ENCODE measurements at places on chromosomes 2 and 18.

- no peak for DNase-seq
Observed at GRCh38 chr2:177246000-177246399, 18.5 kb downstream of the NFE2L2 start.

DNA sequence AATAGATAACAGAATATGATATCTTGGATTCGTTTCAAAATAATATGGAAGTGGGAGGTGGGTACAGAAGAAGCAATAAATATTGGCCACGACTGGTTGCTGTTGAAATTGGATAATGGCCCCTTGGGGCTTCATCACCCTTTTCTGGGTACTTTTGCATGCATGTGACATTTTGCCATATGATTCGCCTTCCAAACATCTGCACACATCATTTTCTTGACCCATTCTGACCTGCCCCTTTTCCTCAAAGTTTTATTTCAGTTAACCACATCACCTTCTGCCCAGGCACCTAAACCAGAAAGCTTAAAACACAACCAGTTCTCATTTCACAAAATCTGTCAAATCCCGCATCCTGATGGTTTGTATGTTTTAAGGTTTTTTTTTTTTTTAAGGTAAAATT is 116.7 kb upstream of the AGAP1 start:
- no peak for DNase-seq

- no peak for DNase-seq
Observed at GRCh38 chr2:223062396-223062795, 10.4 kb downstream of the KCNE4 start.

- no peak for DNase-seq
Observed at GRCh38 chr2:8542381-8543059, 139.3 kb upstream of the ID2 start.

DNA sequence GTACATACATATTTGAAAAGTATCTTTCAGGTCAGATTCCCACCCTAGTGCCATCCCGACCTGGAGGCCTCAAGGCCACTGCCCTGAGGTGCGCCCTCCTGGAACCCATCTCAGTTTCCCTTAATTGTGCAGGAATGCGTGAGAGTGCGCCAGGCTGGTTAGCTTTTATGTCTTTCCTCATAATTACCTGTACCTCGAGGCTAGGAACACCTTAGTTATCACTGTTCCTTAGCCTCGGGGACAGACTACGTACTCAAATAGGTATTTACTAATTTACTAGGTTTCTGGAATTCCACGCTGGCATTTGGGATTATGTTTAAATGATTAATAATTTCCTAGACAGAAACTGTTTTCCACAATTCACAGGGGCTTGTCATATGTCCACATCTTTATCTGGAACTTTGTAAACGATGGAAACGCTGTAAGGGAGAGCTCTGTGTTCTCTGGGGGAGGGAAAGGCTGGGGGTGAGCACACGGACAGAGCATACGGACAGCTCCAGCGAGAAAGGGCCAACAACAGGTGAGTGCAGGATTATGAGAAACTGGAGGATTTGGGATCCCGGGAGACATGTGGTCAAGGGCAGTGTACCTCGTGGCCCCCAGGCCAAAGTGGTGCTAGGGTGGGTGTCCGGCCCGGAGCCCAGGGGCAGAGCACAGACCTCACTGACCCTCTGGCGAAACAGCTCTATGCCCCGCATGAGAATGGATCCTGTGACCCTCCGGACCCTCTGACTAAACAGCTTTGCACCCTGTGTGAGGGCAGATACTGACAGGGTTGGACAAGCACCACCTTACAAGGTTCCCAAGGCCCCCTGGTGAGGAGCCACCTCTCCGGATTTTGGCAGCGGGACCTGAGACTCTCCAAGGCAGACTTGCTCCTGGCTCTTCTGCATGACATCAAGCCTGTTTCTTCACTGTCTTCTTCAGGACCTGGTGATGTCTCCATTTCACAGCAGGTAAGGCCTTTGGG is 102.0 kb upstream of the PXDN start:
- no peak for DNase-seq

- peak; percentile 23 for DNase-seq
Observed at GRCh38 chr2:148903294-148903693, 28.3 kb downstream of the KIF5C start.

GRCh38 chr2:9497017-9497416 is 22.7 kb downstream of the IAH1 start:
- peak; percentile 72 for DNase-seq

- DNase-seq: no peak
Observed at GRCh38 chr2:97267411-97268074, 154.6 kb downstream of the ANKRD36 start.

- DNase-seq: no peak
Observed at GRCh38 chr2:138093455-138093854, 129.2 kb downstream of the HNMT start.

- no peak for DNase-seq
Observed at GRCh38 chr2:118687192-118687591, 160.3 kb downstream of the EN1 start.

- DNase-seq: no peak
Observed at GRCh38 chr2:75174981-75175380, 24.3 kb downstream of the TACR1 start.

- no peak for DNase-seq
Observed at GRCh38 chr2:172997031-172997430, 78.6 kb upstream of the MAP3K20 start.

DNA sequence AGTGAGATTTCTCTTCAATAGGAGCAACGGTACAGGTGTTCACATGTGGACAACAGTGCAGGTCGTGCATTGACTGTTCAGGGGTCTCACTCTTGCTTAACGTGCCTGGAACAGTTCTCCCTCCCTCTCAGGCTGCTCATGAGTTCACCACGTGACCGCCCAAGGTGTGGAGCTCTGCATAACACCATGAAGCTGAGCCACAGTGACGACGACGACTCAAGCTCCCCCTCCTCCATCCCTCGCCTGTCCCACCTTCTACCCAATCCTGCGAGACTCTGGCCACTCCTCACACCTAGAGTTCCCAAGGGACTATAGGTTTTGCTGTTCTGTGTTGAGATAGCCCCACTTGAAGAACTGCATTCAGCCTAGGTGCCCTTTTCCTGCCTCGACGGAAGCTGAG is 42.8 kb downstream of the STK25 start:
- no peak for DNase-seq

- no peak for DNase-seq
Observed at GRCh38 chr2:119731983-119732382, 27.7 kb upstream of the PTPN4 start.

GRCh38 chr18:48719388-48719787 is 180.6 kb downstream of the CTIF start:
- DNase-seq: no peak

DNA sequence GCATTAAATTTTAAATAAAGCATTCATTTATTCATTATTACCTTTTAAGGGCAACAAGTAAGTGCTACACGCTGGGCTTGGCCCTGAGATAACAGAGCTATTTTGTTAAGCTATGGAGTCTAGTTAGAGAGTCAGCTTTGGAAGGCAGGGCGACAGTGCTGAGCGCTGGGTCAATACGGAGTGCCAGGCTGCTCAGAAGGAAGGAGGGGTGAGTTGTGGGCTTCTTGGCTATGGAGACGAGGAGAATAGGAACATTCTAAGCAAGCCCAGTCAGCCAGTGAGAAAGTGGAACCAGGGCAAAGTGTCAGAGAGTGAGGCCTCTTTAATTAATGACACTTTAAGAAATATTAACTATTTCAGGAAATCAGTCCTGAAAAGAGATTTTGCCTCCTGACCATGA is 288.4 kb downstream of the LRRTM1 start:
- no peak for DNase-seq

- no peak for DNase-seq
Observed at GRCh38 chr2:223251656-223252229, 199.8 kb downstream of the KCNE4 start.

- DNase-seq: no peak
Observed at GRCh38 chr18:28236487-28236886, 59.6 kb upstream of the CDH2 start.

DNA sequence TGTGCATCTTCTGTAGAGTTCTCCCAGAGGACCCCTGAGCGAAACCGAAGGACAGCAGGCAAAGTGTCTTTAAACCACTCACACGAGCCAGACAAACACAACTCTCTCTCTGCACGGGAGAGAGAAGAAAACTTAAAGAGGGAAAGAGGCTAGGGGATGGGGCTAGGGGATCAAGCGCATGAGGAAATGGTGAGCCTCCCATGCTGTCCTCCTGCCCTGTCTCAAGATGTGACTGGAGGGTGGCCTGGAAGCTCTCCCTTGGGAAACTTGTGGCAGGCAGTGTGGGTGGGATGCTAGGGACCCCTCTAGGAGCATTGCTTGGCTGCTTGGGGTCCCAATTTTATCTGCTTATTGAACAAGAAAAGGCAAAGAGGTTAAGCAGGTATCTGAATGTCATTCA is 44.5 kb downstream of the CYP26B1 start:
- DNase-seq: no peak

DNA sequence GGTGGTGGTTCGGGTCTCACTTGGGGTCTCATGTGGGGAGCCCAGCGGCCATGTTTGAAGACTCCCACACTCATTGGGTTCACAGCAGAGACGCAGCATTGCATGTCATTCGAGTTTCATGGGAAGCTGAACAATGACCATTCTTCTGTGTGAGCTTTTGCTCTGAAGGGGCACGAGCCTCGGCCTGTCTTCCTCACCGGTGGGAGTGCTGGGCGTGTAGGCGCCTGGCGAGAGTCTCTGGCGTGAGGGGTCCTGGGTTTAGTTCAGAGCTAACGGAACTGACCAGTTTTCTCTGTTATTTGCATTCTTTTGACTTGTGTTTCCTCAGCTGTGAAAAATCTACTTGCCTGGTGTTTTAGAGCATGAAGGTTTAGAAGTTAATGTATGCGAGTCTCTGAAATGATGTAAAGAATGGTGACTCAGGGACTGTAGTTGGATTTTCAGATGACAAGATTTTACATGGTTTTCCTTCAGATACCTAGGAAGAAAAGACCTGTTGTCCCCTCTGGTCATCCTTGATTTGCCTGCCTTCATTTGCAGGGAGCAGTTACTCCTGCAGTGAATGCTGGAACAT is 98.1 kb downstream of the ARMC9 start:
- DNase-seq: no peak

DNA sequence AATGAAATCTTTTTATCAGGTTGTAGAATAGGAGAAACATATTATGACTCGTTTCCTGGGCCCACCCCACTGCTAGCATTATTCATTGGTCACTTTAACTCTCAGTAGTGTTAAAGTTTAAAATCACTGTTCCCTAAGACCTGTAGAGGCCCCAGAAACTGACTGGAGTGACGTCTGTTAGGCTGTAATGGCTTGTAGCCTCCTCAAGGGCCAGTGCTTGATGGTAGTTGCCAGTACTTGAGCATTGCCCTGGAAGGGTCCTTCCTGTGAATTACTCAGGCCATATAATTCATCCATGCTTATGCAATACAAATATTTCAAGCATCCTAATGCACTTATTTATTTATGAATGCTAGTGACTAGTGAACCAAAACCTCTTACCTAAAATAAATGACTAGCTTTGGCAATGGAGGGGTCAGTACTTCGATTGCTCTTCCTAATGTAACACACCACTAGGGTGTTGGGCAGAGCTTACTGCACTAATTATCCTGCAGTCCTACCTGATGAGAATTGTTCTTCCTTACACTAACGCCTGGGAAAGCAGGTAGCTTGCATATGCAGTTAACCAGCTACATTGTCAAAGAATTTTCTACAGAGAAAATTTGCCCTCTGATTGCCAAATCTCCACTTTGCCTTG is 31.2 kb downstream of the ARHGAP25 start:
- no peak for DNase-seq

GRCh38 chr2:128469203-128469602 is 150.5 kb upstream of the HS6ST1 start:
- no peak for DNase-seq

DNA sequence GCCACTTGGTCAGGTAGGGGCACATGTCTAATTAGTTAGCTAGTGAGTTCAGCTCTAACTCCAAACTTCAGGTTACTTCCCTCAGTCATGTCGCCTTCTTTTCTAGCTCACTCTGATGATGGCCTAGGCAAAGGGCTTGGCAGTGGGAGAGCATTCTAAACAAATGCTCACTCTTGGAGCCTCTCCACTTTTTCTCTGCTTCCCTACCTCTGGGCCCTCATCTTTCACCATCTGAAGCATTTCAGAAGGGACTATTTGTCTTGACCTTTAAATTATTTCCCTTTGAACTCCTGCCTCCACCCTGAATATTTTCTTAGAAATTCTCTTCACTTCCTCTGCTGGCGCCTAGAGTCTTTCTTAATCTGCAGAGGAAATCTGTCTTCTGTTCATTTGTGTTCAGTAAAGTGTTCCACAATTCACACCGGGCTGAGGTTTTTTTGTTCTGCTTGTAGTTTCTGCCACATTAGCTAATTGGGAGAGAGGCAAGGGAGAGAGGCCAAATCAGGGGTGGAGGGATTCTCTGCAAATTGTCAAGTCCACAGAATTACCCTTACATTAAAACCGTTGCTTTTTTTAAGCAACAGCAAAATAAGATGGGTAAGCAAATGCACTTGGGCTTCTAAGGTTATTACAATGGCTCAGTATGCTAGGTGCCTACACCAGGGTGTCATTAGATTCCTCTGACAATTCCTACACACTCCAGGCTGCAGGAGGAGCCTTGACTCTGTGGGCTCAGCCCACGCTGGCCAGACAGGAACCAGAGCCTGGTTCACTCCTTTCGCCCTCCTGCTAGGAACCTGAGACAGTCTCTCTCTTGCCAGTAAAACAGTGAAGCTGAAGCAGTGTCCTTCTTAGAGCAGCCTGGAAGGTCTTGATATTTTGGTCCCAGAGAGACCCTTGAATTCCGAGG is 5.5 kb downstream of the MSGN1 start:
- no peak for DNase-seq

GRCh38 chr18:70371908-70372307 is 83.1 kb downstream of the SOCS6 start:
- DNase-seq: no peak

- DNase-seq: no peak
Observed at GRCh38 chr2:176704282-176704858, 435.1 kb downstream of the MTX2 start.

GRCh38 chr18:35117951-35118411 is 76.8 kb downstream of the MAPRE2 start:
- no peak for DNase-seq

- DNase-seq: no peak
Observed at GRCh38 chr2:230218421-230218820, 1.4 kb downstream of the SP110 start.

DNA sequence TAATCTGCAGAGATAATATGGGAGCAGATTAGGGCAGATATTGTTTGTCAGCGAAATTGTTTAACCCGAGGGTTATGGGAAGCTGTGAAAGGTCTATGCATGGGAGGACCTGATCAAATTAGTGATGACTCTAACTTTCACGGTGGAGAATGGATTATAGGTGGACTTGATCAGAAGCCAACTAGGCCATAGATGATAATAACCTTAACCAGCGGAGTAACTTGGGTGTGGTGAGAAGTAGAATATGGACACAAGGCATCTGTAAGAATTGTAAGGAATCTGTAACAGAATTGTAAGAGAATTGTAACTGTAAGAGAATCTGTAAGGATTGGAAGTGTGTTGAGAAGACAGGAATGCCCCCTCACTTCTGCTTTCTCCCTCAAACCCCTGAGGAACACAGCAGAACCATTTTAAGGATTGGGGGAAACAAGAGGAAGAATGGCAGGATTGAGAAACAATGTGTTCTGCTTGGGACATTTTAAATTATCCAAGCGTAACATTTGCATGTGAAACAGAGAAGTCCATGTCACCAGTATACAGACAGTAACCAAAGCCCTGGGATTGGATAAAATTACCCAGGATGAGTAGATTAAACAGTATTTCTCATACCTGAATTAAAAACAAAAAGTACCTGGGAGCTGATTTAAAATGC is 14.9 kb upstream of the SLC39A10 start:
- no peak for DNase-seq

- DNase-seq: no peak
Observed at GRCh38 chr18:58755304-58756010, 84.2 kb downstream of the MALT1 start.

GRCh38 chr18:51250458-51251024 is 53.1 kb upstream of the MEX3C start:
- no peak for DNase-seq

GRCh38 chr2:202014759-202015211 is 18.9 kb upstream of the FZD7 start:
- DNase-seq: no peak

Measured in NCI-H2029 treated with DMSO at 0.1 percent for 48 hours (cell line).